Large intestine (tissue), 12 donors: ENCODE measurements at places on chromosomes 1 and 21. TPM values are rescaled to one million over a fixed set of nuclear protein-coding genes. Genes with fewer than 3 reads are reported as not detected.
A peak's percentile ranks its signal among the peaks of the same experiment; 100 is the strongest.

- DNase-seq: no peak
Measured at GRCh38 chr1:212752934-212753497, 38.6 kb downstream of the NSL1 start.

GRCh38 chr1:54287176-54287650 lies 87.2 kb downstream of the MRPL37 start:
- peak; percentile 88 for DNase-seq

Gene SERTAD4
- 2.2 TPM for polyA plus RNA-seq

Gene GBP7
- 0.10 TPM for polyA plus RNA-seq

- no peak for DNase-seq
Measured at GRCh38 chr1:85865213-85865612, 157.0 kb upstream of the ZNHIT6 start.

GRCh38 chr1:81801651-81802456 lies 1.1 kb downstream of the ADGRL2 start:
- peak; percentile 73 for DNase-seq

- DNase-seq: no peak
Measured at GRCh38 chr1:150262388-150263320, 5.1 kb downstream of the CA14 start.

GRCh38 chr1:38814984-38815464 lies 44.5 kb downstream of the RRAGC start:
- DNase-seq: no peak

Gene MROH9
- polyA plus RNA-seq: not detected

- no peak for DNase-seq
Measured at GRCh38 chr21:44854664-44855446, 18.6 kb downstream of the PTTG1IP start.

Gene NECTIN4
- 0.42 TPM for polyA plus RNA-seq

Gene GJB3
- polyA plus RNA-seq: 0.21 TPM

- DNase-seq: no peak
Measured at GRCh38 chr1:40096646-40096976, 441 bp downstream of the PPT1 start.
